ENCODE measurements at places on chromosomes 5 and 9.

DNA sequence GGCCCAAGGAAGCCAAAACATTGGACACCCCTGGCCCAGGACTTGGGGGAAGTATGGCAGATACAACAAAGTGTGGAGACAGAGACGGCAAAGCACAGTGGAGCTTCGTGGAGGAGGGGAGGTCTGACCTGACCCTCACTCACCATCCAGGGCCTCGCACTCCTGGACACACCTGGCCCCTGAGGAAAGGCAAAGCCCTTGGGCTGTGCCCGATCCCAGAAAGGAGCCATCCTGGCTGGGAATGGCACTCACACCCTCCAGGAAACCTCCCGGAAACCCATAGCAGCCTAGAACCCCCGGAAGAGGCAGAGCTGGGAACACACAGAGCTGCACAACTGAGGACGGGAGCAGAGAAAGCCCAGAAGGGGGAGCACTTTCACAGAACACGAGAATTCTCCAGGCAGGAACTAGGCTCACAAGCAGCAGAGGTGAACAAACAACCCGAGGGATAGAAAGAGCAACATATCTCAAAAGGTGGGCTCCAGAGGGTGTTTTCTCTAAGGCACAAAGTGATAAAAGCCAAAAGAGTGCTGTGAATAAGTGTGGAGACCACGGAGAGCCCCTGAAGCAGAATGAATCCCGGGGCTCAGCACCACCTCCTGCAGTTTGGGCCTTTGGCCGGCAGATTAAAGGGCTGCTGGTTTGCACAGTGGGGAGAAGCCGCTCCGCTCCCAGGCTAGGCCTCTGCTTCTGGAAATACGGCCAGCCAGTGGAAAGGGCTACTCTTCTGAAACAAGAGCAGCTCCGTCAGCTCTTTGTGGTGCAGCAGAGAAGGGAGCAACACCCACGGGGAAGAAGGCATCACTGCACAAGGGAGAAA lies 108.2 kb downstream of the UBE2R2 start:
- peak; percentile 37 for ATAC-seq

GRCh38 chr9:87255431-87256155 lies 242.1 kb upstream of the DAPK1 start:
- ATAC-seq = no peak

GRCh38 chr9:71891557-71892189 lies 19.3 kb downstream of the ABHD17B start:
- ATAC-seq = no peak

- peak; percentile 39 for ATAC-seq
Measured at GRCh38 chr9:126419475-126419874, 92.8 kb downstream of the MVB12B start.

DNA sequence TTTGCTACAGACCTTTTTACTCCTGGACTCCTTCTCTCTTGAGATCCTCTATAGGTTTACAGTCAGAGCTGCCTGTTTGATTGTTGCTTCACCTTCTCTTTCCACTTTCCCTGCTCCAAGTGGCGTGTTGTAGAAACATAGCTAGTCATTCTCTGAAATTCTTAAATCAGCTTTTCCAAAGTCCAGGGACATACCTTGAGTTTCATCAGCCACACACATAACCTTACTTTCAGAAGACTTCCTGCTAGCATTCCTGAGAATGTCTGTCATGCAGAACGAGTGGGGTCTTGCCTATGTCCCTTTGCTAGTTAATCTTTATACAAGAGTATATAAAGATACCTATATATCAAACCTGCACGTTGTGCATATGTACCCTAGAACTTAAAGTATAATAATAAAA lies 230.3 kb upstream of the ZNF462 start:
- no peak for ATAC-seq

GRCh38 chr5:12294151-12294550 lies 389.9 kb upstream of the CTNND2 start:
- no peak for ATAC-seq

DNA sequence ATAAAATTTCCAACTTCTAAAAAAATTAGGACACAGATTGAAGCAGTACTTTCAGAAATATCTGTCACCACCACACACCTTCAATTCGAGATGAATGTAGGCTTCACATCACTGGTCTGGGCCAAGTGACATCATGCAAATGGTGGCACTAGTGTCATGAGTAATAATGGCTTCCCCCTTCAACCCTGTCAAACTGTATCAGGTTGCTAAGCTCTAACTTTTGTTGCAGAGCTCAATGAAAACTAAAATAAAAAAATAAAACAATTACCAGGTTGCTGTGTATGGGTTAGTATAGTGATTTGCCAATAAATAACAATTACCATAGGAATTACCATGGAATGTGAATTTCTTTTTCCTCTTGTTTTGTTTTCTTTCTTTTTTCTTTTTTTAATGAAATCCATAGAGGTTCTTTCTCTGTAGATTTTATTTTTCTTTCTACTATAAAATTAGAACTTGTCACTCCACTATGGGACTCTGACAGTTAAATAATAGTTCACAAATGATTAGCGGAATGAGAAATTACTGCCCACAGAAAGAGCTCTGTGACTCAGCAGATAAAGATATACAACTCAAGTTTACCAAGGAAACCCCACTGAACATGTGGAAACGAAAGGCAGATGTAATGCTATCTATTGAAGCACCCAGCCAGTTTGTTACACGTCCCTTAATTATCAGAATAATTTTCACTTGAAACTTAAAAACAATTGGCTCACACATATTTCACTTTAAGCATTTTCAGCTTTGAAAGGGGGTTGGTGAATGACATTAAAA lies 783.8 kb upstream of the WWC1 start:
- ATAC-seq = no peak

- ATAC-seq = no peak
Measured at GRCh38 chr9:72950875-72951442, 1.9 kb downstream of the ALDH1A1 start.

- no peak for ATAC-seq
Measured at GRCh38 chr9:123093141-123093540, 59.7 kb downstream of the GPR21 start.

GRCh38 chr9:37995348-37995737 lies 73.7 kb downstream of the SHB start:
- ATAC-seq = no peak

DNA sequence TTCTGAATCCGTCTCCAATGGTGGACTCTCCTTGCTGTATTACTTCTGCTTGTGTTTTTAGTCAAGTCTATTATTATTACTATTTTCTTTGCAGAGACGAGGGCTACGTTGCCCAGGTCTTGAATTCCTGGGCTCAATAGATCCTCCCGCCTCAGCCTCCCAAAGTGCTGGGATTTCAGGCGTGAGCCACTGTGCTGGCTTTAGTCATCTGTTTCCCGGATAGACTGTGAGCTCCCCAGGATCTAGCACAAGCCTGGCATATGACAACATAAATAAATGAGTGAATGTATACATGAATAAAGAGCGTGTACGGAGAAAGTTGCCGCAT lies 439 bp upstream of the DDX46 start:
- ATAC-seq = peak; percentile 34

DNA sequence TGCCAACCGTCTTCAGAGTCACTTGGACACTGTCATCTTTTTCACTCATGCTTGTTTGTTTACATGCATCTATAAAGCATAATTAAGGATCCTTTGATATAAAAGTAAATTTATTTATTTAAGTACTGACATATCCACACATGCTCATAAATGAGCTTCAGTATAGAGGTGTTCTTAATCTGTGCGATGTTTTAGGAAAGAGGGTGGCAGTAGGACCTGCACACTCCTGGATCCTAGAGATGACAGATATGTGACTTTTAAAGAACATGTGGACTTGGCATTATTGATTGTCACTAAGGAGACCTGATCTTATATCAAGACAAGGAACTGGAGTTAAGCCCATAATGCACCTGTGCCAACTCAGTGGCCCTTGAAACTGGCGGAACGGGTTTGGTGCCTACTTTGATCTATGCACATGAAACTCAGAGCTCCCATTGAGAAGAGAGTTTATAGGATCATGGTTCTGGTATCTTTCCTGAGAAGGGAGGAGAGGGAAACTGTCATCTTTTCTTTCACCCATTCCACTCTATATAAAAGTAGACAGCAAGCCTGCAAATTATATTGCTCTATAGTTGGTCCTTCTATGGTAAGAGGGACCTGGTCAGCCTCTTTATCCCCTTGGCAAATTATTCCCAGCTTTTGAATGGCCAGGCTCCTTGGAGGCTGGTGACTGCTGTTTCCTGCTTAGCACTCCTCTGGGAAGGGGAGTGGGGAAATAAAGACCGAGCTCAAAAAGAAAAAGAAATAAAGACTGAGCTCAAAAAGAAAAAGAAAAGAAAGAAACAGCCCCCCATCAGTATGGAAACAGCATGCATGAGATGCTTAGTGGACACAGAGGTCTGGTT lies 57.8 kb upstream of the LIFR start:
- no peak for ATAC-seq

DNA sequence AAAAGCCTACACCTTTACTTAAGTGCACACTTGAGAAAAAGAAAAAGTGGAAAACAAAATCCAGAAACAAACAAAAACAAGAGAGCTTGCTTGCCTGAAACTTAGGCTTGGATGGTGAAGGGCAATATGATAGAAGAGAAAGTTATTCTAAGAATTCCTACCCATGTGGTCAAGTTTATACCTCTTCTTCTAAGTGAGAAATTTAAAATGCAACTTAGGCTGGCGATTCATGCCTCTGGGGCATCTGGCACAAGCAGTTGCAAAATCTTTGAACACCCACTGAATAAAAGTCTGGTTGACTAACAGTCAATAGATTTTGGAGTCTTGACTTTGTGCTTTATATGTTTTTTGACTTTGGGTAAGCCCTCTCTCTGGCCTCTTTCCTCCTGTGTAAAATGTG lies 239.6 kb downstream of the KDM4C start:
- ATAC-seq = no peak

DNA sequence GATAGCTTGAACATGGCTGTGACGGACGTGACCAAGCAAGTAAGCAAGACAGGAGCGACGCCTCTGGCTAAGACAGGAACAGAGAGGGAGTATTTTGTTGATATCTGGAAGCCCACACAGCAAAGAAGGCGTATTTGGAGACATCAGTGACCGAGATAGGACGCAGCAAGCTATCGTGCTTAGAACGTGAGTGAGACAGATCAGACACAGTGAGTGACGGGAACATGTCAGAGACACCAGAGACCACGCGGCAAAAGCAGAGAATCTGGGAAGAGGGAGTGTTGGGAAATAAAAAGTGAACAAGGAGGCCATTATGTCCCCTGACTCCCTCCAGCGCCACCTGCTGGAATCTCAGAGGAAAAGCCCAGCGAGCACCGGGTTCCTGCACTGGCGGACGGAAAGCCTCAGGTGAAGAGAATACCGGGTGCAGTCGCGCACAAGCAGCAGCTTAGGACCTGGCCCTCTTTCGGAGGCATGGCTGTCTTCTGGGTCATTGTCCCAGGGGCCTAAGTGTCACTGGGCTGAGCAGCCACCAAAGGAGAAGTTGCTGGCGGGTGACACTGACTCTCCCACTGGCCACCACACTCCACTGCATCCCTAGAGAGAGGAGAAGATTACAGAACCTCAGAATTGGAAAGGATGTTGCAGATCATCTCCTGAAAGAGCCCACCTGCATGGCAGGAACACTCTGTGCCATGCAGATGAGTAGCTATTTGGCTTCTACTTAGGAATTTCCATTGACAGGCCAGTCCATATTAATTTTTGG lies 99.1 kb downstream of the FBXO38 start:
- peak; percentile 58 for ATAC-seq

DNA sequence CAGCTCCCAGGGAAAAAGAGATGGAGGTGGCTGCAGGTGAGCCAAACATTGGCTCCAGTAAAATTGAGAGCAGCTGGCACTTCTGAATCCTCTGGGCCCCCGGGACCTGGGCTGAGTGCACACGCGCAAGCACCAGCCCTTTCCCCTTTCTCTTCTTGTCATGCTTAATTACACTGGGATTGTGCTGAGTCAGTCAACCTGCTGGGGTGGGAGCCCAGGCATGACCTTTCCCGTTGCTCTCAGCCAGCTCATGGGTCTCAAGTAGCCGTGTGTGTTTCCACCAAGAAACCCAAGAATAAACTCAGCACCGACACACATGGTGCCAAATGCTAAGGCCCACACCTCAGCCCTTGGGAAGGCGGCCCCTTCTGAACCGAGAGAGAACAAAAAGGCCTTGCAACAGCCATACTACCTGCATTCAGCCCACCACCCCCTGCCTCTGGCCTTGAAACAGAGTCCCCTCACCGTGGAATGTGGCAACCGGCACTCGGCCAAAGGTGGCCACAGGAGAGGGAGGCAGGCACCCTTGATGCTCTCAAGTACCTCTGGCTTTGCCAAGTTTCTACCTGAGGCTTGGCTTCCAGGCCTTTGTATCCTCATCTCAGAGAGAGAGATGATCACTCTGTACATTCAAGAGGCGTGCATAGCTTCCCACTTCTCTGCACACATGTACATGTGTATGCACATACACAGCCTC lies 28.1 kb downstream of the SLIT3 start:
- ATAC-seq = no peak
